ENCODE measurements at places on chromosomes 11 and 22.

GRCh38 chr11:125358254-125358840, 137.7 kb downstream of the FEZ1 start:
- DNase-seq = peak; percentile 4

DNA sequence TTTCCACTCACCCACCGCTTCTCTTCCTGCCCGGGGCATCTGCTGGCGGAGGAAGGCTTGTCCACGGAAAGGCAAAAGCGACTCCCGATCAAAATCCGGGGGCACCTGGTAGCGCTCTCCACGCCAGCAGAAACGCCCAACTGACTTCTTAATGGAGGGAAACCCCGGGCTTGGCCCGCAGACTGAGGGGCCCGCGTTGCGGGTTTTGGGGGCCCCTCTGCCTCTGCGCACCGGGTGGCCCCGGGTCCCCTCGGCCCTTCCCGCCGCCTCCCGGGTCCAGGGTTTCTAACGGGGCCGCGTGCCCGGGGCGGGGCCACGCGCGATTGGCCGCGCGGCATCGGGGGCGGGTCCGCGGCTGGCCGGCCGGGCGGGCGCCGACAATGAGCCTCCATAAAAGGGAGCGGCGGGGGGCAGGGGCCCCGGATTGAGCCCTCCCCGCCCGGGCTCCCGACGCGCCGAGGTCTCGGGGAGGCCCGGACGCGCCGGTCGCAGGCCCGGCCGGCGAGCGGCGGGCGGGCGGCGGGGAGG, at the start of gene SPINDOC:
TSS of gene SPINDOC (plus strand) at position 422 of the 528 bp plus-strand sequence. CDS start 231 bp downstream, outside the sequence.
- DNase-seq = peak; percentile 75

DNA sequence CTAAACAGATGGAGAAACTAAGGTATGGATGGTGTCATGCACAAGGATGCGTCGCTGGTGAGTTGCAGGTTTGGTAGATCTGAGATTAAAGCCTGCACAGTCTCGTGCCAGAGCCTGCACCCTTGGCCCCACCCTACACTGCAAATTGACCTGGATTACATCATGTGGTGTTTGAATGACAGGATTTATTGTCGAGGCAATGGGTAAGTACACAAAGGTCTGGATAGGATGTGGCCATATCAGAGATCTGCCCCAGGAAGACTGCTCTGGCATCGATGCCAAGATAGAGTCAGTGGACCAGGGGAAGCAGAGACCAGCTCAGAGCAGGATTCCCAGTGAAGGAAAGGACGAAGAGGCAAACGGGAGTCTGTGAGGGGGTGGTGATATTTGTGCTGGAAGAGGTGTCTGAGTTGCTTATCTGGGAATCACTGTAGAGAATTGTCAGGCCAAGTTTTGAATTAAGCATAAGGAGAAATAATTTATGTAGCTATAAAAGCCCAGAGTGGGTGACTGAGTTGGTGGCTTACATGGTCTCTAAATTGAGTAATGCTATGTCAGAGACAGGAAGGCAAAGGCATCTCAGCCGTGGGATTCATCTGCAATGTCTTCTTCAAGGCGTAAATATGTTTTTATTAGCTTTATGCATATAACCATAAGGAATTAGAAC, 499.6 kb upstream of the B3GAT1 start:
- DNase-seq = no peak

DNA sequence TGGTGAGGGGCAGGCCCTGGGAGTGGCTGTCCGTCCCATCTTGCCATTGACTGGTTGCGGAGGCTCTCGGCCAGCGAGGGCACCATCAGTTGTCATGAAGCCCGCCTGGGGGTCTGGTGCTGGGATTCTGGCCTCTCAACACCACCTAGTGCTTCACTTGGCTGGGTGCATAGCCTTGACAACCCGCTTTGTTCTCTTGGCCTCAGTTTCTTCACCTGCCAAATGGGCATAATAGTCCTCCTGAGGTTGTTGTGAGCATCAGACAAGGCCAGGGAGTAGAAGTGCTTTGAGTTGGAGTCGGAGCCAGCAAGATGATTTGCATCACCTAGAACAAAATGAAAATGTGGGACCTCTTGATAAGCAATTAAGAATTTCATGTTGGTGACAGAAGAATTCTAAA, 1.5 kb upstream of the CACNA1I start:
- DNase-seq = no peak

- DNase-seq = peak; percentile 34
These were observed 2.1 kb upstream of the CPT1A start for GRCh38 chr11:68843703-68844312.

- no peak for DNase-seq
These were observed 5.4 kb upstream of the DNAJB13 start for GRCh38 chr11:73945396-73945795.

GRCh38 chr11:116939499-116939898, 102.1 kb upstream of the APOA1 start:
- DNase-seq = no peak

- DNase-seq = no peak
These were observed 11.0 kb downstream of the OSBPL5 start for GRCh38 chr11:3154001-3154599.

GRCh38 chr11:127074151-127074761, 73.7 kb upstream of the KIRREL3 start:
- DNase-seq = no peak

DNA sequence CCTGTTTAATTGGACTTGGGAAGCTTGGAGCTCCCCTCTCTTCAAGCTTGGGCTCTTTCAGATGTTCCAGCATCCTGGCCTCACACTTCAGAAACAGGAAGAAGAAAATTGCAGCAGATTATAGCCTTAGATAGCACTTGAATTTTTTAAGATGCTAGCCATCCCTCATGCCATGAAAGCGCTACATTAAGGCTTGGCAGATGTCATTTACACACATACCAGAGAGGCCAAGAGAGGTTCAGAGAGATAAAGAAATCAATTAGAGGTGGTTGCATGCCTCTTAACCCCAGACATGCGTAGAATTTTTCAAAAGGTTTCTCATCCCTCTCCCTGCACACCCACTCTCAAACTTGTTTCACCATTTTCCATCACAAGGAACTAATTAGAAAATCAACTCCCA, 31.9 kb upstream of the DBX1 start:
- DNase-seq = no peak

GRCh38 chr11:57237204-57237681, at the start of gene APLNR:
APLNR (minus strand) TSS chr11:57237250; CDS start chr11:57237004, 246 bp downstream.
- no peak for DNase-seq

GRCh38 chr11:72958791-72959190, 144.6 kb downstream of the ATG16L2 start:
- DNase-seq = peak; percentile 30

DNA sequence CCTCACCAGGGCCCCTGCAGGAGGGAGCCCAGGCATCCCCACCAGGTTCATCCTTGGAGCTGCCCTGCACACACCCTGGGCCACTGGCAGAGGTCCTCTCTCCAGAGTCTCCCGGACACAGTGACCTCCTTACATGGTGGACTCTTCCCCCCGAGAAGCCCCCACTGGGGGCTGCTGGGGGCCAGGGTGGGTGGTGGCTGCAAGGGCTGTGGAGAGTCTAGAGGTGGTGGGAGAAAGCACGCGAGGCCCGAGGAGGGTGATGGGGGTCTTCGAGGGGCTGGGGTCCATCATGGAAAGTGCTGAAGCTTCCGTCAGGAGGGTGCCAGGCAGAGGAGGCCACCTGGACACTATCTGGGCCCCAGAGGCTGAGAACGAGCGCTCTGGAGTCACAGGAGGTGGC, 17.6 kb downstream of the PGA5 start:
- no peak for DNase-seq

- DNase-seq = peak; percentile 59
These were observed 36.1 kb downstream of the LIMK2 start for GRCh38 chr22:31248138-31248745.

DNA sequence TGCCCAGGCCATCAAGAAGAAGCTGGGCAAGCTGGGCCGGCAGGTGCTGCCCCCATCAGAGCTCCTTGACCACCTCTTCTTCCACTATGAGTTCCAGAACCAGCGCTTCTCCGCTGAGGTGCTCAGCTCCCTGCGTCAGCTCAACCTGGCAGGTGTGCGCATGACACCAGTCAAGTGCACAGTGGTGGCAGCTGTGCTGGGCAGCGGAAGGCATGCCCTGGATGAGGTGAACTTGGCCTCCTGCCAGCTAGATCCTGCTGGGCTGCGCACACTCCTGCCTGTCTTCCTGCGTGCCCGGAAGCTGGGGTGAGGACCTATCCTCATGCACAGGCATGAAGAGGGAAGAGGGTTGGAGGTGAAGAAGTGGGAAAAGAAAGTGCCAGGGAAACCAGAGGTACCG, 5.3 kb upstream of the NHERF4 start:
- peak; percentile 44 for DNase-seq
